ENCODE measurements at places on chromosomes 4 and X.

DNA sequence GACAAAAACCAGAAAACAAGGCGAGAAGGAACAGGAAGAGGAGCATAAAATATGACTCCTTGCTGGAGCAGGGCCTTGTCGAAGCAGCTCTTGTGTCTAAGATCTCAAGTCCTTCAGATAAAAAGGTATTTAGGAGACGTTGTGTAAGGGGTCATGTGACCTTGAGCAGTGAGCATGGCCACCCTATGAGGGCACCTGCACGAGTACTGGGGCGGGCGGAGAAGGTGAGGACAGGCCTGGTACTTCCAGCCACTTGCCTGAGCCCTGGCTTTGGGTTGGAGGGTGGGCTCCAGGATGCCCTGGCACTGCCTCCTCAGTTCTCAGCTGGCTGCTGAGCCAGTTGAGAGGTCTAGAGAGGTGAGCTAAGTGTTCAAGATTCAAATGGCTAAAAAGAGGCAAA is 29.9 kb downstream of the NSD2 start:
- no peak for DNase-seq

DNA sequence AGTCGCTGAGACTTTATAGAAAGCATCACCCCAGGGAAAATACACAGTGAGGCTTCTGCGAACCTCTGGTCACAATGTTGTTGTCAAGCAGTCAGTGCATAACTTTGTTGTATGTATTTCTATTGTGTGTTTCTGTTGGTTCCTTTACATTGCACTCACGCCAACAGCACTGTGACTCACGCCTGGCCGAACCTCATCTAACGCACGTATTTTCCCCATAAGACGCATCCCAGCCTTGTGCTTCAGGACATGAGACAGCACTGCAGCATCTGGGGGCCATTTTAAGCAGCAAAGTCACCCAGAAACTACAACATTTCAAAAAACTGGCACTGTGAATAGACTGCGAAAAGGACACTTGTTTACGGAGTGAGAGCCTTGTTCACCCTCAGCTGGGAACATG is 30.6 kb downstream of the TBL1X start:
- no peak for DNase-seq

DNA sequence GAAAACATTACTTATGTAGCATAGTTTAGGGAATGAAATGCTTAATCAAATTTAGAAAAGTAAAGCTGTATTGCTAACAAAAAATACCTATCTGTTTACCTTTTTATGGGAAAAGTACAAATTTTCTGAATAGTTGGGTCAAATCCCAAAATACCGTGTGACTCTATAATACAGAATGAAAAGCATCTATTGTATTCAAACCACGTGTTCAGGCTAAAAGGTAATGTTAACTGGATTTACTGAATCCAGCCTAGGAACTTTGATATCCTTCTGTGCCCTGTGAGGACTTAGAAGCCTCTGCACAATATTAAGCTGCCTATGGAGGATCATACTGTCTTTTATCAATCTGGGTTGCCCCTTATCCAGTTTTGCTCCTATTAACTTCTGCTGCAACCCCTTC is 36.3 kb upstream of the AGA start:
- DNase-seq = no peak

DNA sequence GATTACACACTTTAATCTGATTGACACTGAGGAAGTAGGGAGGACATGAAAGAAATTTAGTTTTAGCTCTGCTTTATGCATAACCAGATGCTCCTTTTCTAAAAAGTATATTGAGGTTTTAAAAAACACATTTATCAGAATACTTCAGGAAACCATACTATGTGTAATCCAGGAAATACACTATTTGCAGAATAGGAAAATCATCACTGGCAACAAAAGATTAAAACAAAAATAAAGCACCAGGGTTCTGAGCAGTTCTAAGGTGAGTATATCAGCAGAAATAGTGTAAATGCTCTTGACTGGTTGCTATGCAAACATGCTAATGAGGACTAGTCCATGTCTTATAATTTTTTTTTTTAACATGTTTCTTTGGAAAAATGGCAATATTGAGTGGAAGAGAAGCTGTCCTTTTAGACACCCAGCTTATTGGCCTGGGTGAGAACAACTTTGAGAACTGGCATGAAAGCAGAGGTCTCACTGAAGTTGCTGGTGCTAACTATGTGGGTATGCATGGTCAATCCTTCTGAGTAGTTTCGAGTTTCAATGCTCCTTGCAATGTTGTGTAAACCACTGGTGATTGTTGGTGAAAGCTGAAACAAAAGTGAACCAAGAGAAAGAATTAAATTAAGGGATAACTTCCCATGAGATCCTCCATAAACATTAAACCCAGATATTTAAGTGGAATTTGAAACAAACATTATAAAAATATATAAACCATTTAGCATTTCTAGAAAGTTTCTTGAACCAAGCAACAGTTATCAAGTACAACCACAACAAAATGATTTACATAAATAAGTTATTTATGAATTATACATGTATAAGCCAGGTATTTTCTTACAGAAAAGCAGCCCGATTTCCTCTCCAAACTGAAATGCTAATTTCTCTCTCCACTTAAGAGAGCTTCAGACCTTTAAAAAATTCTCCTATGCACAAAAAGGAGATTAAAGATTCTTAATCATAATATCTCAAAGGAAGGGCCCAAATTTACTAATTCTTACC is 20.4 kb upstream of the SCD5 start:
- no peak for DNase-seq

- no peak for DNase-seq
Observed at GRCh38 chrX:24175276-24175675, 25.7 kb downstream of the ZFX start.

GRCh38 chr4:187416216-187416615 is 579.4 kb upstream of the ZFP42 start:
- no peak for DNase-seq

- no peak for DNase-seq
Observed at GRCh38 chr4:126568652-126569570, 1063.8 kb upstream of the INTU start.

DNA sequence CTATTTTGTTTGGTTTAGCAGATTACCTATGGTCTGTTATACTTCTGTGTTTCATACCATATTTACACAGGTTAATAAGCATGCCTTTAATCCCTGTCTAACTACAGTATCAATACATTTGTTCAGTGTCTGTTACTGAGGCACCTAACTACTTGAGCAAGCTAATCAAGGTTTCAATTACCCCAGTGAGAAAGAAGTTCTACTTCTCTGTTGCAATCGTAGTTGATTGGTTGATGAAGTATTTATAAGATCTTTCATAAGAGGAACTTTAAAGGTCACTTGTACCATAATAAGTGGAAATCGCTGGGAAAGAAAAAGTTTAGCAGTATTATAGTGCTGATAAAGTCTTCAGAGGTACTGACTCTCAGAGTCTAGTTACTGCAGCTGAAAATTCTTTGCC is 490.6 kb downstream of the RPA4 start:
- DNase-seq = no peak

GRCh38 chrX:68179355-68179754 is 253.9 kb downstream of the OPHN1 start:
- DNase-seq = no peak

- DNase-seq = peak; percentile 4
Observed at GRCh38 chrX:52923781-52924241, 26.7 kb downstream of the FAM156B start.

- DNase-seq = peak; percentile 96
Observed at GRCh38 chr4:8440492-8441311, at the start of the genes ACOX3 and TRMT44. Gene ACOX3, minus strand, starts transcription at chr4:8440723. Its CDS starts 24,202 bp downstream, at chr4:8416521. Gene TRMT44, plus strand, starts transcription at chr4:8440777. Its CDS starts 46 bp downstream, at chr4:8440823.

- no peak for DNase-seq
Observed at GRCh38 chr4:36211084-36211483, 33.2 kb downstream of the ARAP2 start.

DNA sequence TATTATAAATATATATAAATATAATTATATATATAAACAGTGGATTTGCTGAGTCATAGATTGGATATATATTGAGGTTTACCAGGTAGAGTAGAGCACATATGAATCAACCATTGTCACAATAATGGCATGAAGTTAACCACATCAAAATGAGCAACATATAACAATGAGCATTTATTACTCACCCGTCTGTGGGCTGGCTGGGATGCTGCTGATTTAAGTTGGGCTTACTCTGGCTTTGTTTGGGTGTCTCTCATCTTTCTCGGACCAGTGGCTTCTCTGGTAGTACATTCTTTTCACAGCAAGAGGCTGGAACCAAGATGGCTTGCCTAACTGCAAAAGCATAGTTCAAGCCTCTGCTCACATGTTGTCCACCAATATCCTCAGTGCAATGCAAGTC is 111.7 kb upstream of the TAPT1 start:
- no peak for DNase-seq

DNA sequence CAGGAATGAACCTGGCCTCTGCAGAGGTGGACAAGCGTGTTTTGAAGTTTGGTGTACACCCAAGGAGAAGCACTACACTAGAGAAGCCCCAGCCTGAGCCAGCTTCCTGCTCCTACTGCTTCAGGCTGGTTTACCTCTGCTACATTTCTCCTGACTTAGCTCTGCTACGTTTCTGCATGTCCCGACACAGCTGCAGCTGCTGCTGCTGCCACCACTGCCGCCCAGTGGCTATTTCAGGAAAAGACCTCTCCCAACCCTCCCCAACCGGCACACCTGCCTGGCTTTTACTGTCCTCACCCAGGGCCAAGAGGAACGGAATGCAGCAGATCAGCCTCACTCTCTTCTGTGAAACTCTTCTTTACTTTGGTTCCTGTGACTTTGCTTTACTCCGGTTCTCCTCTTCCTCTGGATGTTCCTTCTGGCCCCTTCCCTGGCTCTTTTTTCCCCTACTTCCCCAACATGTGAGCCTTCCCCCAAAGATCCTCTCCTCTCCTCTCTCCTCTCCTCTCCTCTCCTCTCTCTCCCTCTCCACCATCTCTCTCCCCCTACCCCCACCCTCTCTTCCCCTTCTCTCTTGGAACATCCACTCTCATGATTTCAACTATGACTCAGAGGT is 3.1 kb upstream of the P2RY4 start:
- DNase-seq = peak; percentile 5

GRCh38 chr4:134200811-134201215 is 776 bp downstream of the PABPC4L start:
- DNase-seq = no peak

DNA sequence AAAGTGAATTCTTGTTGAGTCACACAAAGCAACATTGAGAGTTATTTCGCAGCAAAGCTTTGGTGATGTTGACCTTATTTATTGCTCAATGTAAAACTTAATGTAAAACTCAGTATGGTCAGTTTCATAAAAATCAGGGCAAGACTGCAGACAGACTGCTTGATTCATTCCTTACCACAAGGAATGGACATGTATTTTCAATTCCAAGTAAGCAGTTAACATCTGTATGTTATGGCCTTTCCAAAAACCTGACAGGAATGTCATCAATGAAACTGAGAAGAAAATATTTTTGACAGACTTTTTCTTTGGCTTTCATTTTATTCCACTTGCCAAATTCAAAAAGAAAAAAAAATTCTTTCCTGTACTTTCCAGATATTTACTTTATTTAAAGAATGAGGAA is 488.3 kb downstream of the ANKRD50 start:
- no peak for DNase-seq

DNA sequence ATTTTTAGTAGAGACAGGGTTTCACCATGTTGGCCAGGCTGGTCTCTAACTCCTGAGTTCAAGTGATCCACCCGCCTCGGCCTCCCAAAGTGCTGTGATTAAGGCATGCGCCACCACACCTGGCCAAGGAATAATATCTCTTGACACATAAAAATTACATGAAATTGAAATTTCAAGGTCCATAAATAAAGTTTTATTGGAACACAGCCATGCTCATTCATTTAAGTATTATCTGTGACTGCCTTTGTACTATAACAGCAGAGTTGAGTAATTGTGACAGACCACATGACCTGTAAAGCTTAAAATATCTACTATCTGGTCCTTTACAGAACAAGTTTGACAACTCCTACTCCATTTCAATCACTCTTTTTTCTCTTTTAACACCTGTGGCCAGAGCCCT is 17.8 kb upstream of the EGFL6 start:
- DNase-seq = no peak

DNA sequence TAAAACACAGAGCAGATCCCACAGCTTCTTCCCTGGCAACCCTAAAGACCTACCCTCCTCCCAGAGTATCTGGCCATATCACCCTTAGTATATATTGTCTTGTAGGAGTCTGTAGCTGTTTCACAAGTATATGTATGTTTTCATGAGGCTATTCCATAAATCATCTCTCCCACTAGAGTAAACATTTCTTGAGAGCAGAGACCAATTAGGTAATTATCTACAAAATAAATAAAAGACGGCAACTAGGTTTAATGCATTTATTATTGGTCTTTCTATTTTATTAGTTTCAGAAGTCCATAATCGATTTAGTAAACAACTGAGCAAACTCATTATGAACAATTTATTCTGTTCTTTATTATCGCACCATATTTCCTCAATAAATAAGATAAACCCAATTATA is 7.0 kb downstream of the ACOT9 start:
- DNase-seq = no peak

DNA sequence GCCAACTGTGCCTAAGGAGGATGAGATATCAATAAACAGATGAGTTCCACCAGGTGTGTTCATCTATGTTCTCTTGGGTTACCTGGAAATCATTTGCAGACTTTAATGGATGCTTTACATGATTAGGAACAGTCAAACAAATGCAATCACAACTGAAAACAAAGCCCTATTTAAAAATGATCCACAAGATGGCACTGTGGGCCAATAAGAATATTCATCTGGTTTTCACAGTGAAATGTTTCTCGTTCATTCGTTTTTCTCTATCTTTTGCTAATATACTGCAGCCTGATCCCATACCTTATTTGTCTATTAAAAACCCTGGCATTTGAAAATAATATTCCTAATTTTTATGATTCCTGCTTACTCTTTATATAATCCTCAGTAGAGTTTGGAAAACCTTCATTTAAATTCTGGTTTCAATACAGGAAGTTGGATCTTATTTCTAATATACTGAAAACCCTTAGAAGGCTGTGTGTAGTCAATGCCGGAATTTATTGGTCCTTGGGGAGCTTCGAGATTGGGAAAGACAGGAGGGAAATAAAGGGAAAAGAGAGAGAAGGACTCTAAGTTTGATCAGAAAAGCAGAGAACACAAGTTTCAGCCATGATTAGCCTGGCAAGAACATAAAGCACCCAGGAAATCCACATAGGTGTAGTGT is 63.8 kb upstream of the TAPT1 start:
- DNase-seq = peak; percentile 50

GRCh38 chr4:177293208-177294033 is 16.3 kb upstream of the NEIL3 start:
- no peak for DNase-seq

DNA sequence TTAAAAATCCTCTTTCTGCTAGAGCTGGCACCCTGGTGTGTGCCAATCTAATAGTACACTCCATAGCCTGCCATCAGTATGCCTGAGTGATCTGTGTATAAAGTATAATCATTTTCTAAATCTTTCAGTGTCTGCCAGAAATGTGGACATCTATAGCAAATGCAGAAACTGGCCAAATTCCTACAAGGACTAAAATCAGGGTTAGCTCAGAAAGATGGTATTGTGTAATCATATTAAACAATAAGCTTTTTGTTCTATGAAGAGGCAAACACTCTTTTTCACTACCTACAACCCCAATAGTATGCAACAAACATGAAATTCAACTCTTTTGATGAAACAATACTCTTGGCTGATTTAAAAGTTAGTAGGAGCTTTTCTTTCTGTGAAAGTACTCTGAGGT is 7.7 kb upstream of the TXLNG start:
- no peak for DNase-seq

Data from GM03348 (cell line).